ENCODE measurements at places on chromosomes 3 and 15.

- no peak for DNase-seq
Measured at GRCh38 chr15:48682942-48683651, 37.6 kb upstream of the FBN1 start.

DNA sequence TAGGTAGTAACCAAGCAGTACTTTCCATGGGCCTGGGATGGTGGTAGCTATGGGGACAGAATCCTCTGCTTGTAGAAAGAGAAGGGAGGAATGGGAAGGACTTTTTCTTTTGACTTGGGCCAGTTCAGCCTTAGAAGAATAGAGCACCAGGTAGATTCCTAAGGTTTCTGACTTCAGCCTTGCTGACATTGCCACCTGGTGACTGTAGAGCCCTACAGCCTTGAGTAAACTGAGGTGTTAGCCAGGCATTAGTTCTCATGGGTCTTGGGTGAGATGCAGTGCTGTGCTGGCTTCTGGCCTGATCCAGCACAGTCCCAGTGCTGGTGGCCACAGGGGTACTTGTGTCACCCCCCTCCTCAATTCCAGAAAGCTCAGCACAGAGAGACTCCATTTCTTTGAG lies 171.1 kb downstream of the ZBBX start:
- no peak for DNase-seq

DNA sequence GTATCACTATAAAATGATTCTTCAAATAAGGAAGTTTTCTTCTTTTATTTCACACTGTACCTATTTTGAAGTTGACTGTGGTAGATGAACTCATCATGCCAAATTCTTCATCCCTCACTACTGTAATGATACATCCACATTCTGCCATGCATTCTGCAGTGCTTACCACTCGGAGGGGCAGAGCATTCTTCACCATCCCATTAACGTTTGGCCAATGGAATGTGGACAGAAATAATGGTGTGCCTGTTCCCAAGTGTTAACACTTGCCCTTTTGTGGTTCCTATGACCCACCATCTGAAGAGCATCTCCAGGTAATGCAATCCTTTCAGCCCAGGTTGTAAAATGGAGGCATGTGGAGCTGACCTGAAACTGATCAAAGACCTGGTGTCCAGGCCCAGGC lies 18.6 kb downstream of the GOLIM4 start:
- no peak for DNase-seq

- no peak for DNase-seq
Measured at GRCh38 chr15:99562238-99562637, 3.5 kb upstream of the MEF2A start.

GRCh38 chr15:28024889-28025250 lies 74.2 kb downstream of the OCA2 start:
- DNase-seq, result no peak

DNA sequence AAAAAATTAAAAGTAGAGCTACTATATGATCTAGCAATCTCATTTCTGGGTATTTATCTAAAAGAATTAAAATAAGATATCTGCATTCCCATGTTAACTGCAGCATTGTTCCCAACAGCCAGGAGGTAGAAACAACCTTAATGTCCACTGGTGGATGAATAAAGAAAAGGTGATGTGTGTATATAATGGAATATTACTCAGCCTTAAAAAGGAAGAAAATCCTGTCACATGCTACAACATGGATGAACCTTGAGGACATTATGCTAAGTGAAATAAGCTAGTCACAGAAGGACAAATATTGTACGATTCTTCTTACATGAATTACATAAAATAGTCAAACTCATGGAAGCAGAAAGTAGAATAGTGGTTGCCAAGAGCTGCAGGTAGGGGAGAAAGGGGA lies 119.4 kb upstream of the BHLHE40 start:
- no peak for DNase-seq
